Left renal cortex interstitium (tissue), 4 donors: ENCODE measurements at places on chromosomes 6 and 20. TPM values are rescaled to one million over a fixed set of nuclear protein-coding genes. Genes with fewer than 3 reads are reported as not detected.

GPR31 gene
- not detected for polyA plus RNA-seq

NRM gene
- 30.0 TPM for polyA plus RNA-seq

KCNS1 gene
- 0.51 TPM for polyA plus RNA-seq

DYNLT1 gene
- polyA plus RNA-seq, result 149 TPM

SGK2 gene
- polyA plus RNA-seq, result 76.5 TPM

COL9A3 gene
- 29.5 TPM for polyA plus RNA-seq

EDN1 gene
- 4.2 TPM for polyA plus RNA-seq

WFDC12 gene
- polyA plus RNA-seq, result not detected

DAAM2 gene
- 27.6 TPM for polyA plus RNA-seq

DNA sequence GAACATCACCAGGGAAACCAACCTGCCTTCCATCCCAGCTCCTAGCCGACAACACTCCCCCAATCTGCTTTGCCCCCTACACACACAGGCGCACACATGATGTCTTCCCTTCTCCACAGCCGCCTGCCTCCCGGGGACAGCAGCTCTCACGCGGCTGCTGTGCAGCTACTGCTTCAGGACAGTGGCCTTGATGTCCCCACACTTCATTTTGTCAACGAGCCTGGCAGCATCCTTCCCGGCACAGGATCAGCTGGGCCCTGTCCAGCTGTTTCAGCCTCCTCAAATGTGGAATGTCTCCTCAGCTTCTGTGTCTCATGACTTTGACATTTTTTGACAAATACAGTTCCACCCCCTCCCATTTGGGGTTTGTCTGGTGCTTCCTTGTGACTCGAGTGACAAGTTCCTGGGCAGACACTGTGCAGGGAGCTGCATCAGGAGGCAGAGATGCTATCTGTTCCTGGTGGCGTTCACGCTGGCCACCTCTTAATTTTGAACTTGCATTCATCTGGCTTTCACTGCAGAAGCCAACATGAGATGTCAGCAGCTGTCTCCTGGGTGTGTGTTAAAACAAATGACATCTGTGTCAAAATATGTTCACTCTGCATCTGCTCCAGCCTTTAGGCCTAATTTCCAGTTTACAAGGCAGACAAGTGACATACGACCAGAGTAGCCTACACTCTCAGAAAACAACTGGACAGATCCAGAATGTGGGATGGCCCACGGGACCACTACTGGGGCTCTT lies 57.2 kb downstream of the GINS1 start:
- no peak for DNase-seq

DNA sequence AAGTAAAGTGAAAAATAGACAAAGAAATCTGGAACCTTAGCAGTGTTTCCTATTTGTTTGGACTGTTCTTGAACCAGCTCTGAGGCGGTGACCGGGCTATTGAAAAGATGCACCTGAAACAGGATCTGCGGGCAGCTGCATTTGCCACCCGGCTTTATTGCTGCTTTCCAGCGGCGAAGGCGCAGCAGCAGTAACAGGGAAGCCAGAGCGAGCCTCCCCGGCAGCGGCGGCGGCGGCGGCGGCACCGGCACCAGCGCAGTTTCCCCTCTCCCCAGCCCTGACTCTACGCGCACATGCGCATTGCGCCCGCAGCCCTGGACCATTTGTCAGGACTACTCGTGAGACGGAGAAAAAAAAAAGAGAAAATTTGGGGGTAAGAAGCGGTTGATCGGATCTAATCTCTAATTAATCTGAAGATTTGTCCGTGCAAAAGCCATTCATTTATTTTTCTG lies at the start of gene L3MBTL3:
Gene L3MBTL3, plus strand, starts transcription at position 290 of the 452 bp plus-strand sequence. CDS start 24,119 bp downstream, outside the sequence.
- peak; percentile 83 for DNase-seq

DNA sequence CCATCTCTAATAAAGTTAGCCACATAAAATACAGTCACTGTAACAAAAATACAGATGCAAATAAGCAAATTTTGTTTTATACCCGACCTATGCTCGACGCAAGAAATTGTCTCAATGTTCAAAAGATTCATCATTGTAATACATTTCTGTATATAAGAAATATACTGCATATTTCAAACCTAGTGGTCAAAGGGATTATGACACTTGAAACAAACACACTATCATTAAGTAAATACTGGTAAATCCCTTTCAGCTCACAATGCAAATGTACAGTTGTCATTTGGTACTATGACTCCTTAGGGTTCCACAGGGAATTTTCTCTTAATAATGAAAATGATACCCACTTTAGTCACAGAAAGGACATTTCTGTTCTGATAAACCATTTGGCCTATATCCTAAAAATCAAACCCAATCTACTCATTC lies 2.2 kb downstream of the HIVEP2 start:
- DNase-seq, result peak; percentile 19

DNA sequence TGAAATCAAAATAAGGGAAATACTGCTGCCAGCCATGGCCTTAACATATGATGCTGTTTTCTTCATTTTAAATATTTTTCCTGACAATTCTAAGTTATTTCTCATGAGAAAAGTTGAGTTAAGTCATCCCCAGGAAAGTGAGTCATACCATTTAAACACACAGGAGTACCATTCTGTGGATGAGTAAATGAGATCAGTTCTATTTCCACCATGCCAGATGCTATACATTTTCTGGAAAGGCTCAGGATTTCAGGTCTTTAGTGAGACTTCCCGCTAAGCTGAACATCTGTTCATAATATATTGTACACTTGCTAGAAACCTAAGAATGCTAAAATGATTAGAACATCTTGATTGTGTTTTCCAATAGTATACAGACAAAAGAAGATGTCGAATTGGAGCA lies 256.2 kb upstream of the MANEA start:
- no peak for DNase-seq

- no peak for DNase-seq
These were observed 146.0 kb downstream of the ELOVL4 start for GRCh38 chr6:79801362-79801761.

GRCh38 chr20:24164360-24164759 lies 175.8 kb upstream of the GGTLC1 start:
- no peak for DNase-seq

GRCh38 chr6:136284909-136285308 lies 4.7 kb downstream of the BCLAF1 start:
- DNase-seq, result no peak

DNA sequence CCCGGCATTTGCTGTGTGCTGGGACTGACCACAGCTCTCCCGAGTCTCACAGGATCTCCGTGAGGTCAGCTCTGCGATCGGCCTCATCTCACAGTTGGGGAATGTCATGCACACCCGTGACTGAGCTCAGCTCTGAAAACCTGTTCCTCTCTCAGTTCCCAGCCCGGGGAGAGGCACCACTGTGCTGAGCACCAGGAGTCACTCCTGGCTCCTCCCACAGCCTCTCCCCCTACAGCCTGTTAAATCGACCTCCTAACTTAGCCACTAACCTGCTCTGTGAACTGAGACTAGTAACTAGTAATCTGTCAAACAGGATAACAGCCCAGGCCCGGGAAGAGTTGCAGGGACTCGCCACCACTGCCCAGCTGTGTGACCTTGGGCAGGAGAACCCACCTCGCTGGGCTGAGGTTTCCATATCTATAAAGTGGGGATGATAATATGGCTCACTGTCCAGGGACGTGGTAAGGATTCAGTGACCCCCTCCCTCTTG lies 20.1 kb upstream of the NOL4L start:
- no peak for DNase-seq

DNA sequence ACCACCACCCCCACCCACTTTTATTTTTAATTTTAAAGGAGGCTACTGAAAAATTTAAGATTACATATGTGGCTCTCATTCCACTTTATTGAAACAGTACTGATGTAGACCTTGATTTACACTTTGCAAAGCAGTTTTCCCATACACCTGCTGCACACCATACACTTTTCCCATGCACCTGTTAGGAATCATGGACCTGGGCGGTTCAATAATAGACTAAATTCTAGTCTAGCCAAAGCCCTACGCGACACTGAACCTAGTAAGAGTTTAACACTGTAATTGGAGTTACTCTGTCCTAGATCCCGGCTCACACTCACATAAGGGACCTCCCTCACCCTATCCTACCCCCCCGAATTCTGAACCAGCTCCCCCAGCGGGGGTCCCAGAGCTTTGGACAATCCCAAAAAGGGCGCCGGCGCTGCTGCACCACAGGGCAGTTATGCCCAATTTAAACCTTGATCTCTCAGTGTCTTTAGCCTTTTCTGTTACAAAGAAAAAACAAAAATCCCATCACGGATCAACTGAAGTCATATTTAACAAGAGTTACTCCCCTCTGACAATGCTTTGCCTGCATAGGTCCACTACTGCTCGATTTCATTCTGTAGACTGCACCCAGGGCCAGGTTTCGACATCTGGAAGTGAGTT lies 2.4 kb upstream of the GCLC start:
- DNase-seq, result no peak

DNA sequence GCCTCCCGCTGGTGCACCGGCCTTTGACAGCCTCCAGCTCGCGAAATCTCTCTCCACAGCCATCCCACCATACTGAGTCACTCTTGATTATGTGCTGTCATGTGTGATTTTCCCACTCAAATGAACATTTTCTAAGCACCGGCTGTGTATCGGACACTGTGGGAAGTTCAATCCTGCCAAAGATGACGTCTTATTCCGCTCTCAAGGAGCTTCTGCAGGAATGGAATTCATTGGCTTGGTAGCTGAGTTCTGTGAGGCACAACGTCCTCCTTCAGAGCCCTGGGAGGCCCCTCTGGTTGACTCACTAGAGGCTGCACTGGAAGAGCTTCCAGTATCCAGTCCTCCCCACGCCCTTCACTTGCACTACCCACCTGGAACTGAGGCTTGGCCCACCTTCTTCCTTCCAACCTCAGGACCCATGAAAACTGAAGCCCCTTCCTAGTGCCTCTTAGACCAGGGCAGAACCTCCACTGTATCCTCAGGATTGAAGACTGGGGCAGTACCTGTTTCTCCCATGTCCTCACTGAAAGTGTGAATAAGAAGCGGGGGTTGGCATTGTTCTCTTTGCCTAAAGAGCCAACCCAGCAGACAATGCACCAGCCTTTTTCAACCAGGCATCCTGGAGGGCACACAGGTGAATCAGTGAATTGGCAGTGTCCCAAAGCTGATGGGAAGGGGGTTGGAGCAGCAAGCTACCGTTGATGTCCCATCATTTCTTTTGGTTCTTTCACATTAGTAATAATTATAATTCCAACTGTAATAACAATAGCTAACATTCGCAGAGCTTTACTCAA lies 1.7 kb downstream of the UNC5CL start:
- no peak for DNase-seq

- DNase-seq, result no peak
These were observed 58.8 kb downstream of the BMP6 start for GRCh38 chr6:7784706-7785105.

DNA sequence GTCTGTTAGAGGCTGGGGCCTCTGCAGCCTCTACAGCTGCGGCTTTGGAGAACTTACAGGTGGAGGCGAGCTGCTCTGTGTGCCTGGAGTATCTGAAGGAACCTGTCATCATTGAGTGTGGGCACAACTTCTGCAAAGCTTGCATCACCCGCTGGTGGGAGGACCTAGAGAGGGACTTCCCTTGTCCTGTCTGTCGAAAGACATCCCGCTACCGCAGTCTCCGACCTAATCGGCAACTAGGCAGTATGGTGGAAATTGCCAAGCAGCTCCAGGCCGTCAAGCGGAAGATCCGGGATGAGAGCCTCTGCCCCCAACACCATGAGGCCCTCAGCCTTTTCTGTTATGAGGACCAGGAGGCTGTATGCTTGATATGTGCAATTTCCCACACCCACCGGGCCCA lies 2.6 kb downstream of the TRIM39 start:
- no peak for DNase-seq

GRCh38 chr6:45537539-45537938 lies 159.8 kb upstream of the SUPT3H start:
- DNase-seq, result no peak

DNA sequence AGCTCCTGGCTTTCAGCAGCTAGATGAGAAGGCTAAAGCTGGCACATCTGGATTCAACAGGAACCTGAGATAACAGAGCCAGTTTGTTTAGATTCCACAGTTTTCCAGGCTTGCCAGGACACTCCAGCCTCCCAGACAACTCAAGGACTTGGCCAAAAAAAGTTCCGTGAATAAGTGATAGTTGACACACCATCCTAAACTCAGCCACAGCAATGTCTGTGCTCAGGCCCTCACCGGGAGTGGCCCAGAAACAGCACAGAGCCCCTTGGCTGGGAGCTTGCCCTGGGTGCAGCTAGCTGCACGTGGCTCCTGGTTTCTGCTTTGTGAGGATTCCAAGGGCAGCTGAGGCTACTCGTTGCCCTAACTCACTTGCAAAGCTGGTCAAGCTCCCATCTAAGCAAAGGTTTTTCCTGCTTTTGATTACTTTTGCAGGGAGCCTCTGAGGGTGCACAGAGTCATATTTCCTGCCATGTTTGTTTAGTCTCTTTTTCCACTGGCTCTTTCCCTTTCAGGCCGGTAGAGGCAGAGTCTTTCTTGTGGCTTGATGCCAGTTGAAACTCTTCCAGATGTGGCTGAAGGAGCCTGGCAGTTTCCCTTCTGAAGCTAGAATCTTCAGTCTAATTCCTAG lies 118.3 kb upstream of the ECI2 start:
- peak; percentile 34 for DNase-seq

DNA sequence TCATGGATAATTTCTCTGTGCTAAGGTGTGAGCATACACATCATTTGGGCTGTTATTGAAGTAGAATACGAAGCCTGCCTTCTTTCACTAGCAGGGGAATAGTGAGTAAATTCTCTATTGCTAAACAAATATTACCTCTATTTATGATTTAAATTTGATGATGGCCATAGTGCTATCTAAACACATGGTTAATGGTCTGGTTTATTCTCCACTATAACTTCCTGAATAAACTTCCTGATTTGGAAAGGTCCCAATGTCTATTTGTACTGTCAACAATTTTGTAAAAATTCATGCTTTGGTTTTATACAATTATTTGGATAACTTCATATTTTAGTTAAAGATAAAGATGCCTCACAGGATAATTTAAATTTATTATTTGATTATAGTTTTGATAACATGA lies 400.8 kb downstream of the ARHGAP18 start:
- DNase-seq, result no peak

DNA sequence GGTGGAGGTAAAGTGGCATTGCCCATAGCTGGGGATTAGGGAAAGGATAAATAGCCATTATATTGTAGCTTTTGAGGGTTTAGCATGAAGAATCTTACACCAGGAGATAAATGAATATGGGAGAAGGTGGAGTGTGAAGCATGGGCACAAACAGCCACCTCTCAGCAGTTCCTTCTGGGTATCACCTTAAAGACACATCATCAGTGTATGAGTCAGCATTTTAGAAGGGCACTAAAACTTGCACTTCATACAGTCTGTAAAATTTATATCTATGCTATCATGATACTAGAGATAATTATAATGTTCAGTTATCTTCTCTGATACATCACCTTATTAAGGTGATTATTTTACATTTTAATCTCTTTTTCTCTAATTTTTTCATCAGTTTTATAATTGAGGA lies 25.3 kb downstream of the SLC35A1 start:
- DNase-seq, result no peak
